Activated B cell treated with CpG ODN at 0.5 μM for 24 hours (primary cell): ENCODE measurements at places on chromosomes 1 and 21.

DNA sequence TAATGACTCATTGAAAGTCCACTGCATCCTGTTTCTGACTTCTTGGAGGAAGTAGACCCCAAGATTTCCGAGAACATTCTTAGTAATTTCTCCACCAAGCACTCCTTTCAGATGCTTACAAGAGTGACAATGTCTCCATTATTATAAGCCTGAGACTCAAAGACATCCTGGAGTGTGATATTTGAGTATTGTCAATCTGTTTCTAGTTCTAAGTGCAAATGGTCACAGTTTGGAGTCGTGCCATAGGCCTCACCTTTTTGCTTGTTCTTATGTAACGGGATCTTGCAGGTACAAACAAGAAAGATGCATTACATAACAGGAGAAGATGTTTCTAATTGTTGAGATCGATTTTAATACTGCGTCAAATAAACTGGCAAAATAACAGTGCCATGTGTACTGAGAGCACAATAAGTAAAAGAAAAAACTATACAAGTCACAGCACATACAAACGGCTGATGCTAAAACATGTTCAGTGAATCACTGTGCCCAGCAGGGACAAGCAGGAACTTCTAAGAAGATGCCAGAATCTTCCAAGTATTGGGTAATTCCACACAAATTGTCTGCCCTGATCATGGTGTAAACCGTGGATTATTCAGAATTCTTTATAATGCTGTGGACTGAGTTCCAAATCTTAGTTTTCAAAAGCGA is 54.1 kb downstream of the CD2 start:
- DNase-seq = no peak

GRCh38 chr1:199218065-199218464 is 579.2 kb downstream of the PTPRC start:
- no peak for DNase-seq

GRCh38 chr1:157829711-157830110 is 9.8 kb upstream of the FCRL1 start:
- no peak for DNase-seq

GRCh38 chr1:248576260-248576980 is 1.9 kb upstream of the OR2T34 start:
- no peak for DNase-seq

- DNase-seq = no peak
Observed at GRCh38 chr1:9022773-9023172, 3.5 kb downstream of the SLC2A7 start.

DNA sequence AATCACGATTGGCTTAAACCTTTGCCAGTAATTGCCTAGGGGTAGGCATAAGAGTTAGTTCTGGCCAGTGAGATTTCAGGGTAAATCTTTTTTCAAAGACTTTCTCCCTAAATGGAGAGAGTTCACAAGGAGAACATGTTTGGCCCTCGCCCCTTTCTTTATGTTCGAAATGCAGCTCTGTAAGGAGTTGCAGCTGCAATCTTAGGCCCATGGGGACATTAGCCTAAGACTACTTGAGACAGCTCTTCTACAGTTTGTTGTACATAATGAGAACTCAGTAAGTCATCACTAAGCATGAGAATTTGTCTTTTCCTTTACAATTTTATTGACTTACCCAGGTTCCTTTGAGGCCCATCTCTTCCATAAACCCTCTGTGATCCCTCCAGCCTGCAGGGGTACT is 40.4 kb upstream of the GADD45A start:
- DNase-seq = no peak

DNA sequence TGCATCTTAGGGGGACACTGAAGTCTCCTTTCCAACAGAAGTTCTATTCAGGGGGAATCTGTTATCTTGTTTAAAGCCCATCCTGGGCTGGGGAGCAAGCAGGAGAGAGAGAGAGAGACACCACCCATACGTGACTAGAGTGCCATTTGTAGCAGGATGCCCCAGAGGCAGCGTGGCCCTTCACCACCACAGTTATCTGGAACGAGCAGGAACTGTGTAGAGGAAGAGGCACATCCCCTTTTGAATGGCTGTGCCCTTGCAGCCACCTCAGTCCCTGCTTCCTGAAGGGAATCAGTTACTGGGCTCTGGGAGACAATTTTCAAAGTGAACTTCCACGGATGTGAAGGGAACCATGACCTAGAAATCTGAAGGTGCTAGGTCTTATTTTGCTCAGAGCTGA is 19.4 kb upstream of the LAMTOR5 start:
- DNase-seq = no peak

GRCh38 chr1:8370046-8370881 is 52.4 kb downstream of the SLC45A1 start:
- no peak for DNase-seq

- DNase-seq = no peak
Observed at GRCh38 chr1:188769181-188769580, 1708.5 kb downstream of the BRINP3 start.

DNA sequence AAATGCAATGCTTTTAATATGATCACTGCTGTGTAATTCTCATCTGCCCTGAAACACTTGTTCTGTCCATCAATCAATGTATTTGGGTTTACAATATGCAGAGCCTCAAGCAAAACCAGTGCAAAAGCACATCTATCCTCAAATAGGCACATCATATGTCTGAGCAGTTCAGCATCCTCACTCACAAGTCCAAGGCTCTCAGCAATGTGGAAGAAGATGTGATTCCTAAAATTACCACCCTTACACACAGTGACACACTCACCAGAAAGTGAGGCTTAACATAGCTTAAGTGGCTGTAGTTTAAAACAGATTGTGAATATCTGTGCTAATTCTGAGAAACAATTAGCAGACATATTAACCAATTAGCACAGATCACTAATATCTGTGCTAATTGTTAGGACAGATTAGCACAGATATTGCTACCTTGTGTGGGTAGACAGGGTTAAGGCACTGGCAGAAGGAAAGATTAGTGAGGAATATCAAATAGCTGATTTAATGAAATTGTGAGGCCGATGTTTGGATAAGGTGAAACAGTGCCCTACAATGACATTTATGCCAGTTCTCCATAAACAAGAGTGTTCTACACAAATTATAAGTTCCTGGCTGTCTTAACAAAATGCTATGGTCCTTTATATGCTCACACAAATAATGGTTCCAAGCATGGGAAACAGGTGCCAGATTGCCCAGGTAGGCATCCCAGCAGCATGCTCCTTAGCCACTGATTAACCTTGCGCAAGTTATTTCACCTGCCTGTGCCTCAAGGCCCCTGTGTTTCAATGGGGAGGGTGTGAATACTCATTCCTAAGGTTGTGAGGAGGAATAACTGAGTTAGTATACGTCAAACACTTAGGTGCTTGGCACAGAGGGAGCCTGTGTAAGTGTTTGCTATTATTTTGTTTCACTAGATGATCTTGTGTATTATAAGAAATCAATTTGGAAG is 41.7 kb downstream of the MRPL39 start:
- no peak for DNase-seq

DNA sequence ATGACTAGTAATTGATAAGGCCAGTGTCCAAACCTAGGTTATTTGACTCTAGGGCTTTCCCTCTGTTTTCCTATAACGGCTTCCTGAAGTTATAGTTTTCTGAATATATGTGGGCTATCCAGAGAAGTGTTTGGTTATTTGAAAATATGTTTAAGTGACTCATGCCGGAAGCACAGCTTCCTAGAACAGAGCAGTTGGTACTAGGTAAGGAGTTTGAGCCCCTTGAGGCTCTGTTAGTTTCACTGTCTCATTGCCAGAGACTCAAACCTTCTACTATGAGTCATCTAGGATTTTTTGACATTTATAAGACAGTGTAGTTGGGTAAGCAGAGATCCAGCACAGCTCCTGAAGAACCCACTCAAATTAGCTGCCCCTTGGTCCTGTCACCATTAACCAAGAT is 27.1 kb upstream of the LEPR start:
- no peak for DNase-seq

DNA sequence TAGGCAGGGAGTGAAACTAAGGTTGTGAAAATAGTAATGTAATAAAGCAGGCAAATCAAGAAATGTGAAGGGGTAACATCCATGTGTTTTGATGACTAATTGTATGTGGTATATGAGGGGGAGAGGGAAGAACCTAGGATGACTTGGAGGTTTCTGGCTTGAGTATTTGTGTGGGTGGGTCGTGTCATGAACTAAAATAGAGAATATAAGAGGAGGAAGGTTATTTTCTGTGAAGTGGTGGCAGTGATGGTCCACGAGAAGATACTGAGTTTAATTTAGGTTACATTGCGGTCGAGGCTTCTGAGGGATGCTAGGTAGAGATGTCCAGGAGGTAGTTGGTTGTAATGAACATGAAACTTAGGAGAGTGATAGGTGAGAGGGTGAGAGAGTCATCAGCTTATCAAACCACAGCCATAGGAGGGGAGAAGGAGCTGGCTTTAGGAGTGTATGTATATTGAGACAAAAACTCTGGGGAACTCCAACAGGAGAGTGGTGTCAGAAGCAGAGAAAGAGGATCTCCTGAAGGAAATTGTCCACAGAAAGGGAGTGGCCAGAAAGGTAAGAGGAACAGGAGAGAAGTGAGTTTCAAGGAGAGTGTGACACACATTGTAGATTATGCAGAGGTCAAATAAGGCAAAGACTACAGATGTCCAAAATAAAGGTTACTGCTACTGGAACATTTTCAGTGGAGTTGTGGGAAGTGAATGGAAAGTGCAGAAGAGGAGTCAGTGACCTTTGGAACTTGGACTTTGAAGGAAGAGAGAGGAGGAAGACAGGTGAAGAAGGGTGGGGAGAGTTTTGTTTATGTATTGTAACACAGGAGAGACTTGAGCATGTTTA is 89.0 kb upstream of the MACF1 start:
- DNase-seq = no peak

GRCh38 chr1:68051475-68051874 is 1.0 kb upstream of the DIRAS3 start:
- no peak for DNase-seq

DNA sequence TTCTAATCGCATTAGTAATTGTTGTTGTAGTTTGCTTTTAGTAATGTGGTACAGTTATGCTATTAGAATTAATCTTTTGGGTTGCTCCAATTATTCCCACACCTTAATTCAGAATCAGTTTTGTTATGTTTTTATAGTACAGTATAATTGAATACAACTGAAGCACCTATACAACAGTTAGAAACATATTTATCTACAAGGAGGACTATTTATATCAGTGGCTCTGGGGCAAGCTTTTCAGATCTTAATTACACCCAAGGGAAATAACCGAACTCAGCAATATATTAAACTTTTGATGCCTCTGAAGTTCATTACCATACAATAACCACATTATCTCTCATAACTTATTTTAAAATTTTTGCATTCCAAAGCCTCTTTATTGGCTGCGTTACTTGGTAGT is 74.4 kb downstream of the LHX9 start:
- DNase-seq = no peak

- no peak for DNase-seq
Observed at GRCh38 chr21:21268061-21268471, 269.9 kb downstream of the NCAM2 start.

DNA sequence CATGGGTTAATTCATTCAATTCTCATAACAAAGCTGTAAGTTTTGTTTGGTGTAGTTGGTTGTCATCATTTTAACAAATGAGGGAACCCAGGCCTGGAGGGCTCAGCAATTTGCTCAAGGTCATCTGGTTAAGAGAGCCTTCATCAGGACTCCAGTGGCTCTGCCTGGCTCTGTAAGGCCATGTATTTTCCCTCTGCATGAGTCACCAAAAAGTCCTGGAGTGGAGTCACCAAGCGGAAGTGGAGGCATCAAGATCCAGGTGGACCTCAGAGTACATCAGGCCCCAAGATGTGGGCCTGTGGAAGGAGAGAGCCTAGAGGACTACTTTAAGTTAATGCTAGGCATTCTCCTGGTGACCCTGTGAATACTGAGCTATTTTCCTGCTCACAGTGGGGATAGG is 30.0 kb upstream of the RBM15 start:
- DNase-seq = no peak

- DNase-seq = no peak
Observed at GRCh38 chr21:45642122-45642813, 1.3 kb upstream of the PCBP3 start.

DNA sequence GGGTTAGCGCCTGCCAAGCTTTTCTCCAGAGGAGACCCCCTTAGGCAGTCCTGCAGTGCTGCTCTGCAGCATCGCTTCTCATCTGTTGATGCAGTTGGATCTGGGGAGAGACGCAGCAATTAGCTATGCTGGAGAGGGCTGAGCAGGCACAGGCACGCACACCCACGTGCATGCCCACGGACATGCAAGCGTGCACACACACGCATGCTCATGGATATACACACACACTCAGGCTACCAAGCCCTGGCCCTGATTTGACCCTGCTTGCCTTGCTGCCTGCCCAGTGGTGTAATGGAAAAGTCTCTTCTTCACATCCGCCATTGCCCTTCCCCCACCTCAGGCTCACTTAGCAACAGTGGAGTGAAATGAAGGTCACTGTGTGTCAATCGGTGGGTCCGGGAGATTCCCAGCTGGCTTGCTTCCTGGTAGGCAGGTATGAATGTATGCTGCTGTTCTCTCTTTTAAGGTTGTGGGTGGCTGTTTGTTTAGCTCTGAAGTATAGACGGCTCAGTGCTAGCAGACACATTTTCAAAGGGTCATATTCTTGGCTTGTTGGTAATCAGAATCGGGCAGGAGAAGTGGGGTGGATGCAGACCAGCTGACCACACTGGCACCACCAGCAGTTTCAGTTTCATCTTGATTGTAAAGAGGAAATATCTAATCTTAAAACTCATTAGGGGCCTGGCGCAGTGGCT is 9.5 kb downstream of the ATP1B1 start:
- no peak for DNase-seq

DNA sequence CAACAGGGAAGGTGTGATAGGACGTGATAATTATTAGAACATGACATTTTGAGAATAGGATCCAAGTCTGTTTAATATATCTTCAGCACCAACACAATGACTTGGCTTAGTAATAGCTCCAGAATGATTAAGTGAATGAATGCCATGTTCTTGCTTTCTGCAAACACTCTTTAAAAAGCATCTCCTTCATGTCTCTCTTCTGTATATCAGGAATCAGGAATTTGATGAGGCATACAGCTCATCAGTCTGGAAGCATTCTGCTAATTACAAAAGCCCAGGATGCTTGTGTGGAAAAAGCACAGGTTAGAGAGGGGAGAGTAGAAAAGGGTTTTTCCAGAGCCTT is 113.0 kb upstream of the ZNF648 start:
- DNase-seq = no peak

GRCh38 chr1:202709276-202710041 is 795 bp downstream of the SYT2 start:
- DNase-seq = no peak

GRCh38 chr1:5847013-5847659 is 145.1 kb downstream of the NPHP4 start:
- no peak for DNase-seq

- no peak for DNase-seq
Observed at GRCh38 chr1:89429062-89429461, 65.2 kb downstream of the GBP6 start.

- no peak for DNase-seq
Observed at GRCh38 chr1:226625326-226625725, 76.8 kb downstream of the STUM start.
